NCI-H1694 treated with DMSO at 0.1 percent for 48 hours (cell line): ENCODE measurements at places on chromosomes 6 and 20.
A peak's percentile ranks its signal among the peaks of the same experiment; 100 is the strongest.

- DNase-seq: peak; percentile 63
Observed at GRCh38 chr6:105087571-105088211, 92.1 kb downstream of the POPDC3 start.

DNA sequence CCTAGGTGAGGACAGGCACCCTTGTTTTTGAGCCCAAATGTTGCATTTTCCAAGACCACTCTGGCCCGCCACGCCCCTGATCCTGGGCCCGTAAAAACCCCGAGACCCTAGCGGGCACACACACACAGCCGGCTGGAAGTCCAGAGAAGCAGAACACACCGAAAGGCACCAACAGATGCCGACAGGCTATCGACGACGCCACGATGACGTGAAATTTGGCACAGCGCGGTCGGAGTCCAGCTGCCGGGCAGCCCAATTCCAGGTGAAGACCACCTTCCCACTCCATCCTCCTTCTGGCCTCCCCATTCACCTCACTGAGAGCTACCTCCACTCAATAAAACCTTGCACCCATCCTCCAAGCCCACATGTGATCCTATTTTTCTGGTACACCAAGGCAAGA is 34.0 kb upstream of the PNPLA1 start:
- DNase-seq: no peak

- no peak for DNase-seq
Observed at GRCh38 chr20:50450881-50451752, 59.1 kb upstream of the PTPN1 start.

GRCh38 chr6:157728183-157728881 is 94.7 kb upstream of the SNX9 start:
- no peak for DNase-seq

DNA sequence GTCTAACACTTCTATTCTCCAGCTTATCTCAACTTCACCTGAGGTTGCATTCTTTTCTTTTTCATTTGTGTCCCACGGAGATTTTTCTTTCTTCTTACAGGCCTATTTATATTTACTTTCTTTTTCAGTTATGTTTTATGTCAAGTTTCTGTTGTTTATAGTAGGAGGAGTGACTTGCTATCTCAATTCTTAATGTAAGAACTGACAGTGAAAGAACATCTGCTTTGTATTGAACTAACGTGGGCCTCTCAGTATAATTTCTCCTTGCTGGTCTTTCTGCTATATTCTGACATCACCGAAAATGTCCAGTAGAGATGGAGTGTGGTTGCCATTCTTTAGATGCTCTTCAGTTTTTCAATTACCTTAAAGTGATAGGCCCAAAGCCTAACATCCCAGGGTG is 521.7 kb downstream of the EPM2A start:
- DNase-seq: no peak

DNA sequence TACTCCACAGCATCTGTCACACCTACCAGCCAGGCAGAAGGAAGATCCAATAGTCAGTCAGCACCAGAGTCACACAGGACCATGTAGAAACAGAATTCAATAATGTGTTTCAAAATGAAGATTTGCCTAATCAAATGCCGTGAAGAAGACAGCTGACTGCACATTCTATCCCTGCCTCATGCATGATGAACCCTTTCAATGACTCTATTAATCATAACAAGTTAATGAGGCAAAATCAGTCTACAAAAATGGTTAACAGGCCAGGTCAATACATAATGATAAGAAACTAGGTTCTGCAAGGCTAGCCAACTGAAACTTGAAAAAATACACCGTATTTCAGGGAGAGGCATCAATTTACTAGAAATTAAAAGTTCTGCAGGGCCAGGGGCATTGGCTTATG is 6.7 kb upstream of the PNRC1 start:
- no peak for DNase-seq
